Naive thymus-derived CD4-positive, alpha-beta T cell (primary cell): ENCODE measurements at places on chromosomes 6 and 20.

DNA sequence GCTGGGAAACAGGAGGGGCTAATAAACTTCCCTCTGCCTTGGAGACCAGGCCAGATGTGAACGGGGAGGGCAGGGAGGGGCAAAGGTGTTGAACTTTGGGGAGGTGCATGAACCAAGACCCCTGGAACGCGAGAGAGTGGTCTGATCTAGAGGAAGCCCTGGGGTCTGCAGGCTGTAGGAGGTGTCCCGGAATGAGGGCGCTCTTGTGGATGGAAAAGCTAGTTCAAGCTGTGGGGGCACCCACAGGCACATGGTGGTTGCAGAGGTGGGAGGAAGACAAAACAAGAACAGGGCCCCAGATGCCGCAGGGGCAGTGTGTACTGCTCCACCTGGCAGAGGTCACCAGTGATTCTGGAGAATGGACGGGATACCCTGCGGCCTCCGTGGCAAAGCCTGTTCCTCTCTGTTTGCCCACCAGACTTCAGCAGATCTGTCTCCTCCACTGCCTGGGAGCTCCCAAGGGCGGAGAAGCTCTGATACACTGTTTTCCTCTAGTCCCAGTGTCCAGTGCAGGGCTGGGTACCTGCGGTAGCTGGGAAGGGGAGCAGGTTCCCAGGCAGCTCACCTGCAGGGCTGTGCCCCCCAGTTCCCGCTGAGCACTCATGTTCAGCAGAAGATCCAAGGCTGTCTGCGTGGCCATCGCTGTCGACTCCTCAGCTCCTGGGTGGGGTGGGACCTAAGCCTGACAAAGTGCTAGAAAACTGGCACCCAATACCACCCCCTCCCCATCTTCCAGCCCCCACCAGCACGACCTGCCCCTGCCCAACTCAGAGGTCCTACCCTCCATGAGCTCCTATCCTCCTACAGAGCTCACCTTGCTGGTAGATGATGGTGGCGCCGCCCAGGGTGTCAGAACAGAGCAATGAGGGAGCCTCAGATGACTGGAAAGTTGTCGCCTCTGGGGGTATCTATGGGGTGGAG lies 14.7 kb downstream of the ZNF335 start:
- peaks cover 83% of the 10 kb centered on the region for H3K36me3 ChIP-seq
- no peak overlapping the region for H3K4me3 ChIP-seq
- H3K27ac ChIP-seq = no peak overlapping the region
- DNase-seq = no peak
- no peaks in the 10 kb centered on the region for H3K27me3 ChIP-seq

GRCh38 chr6:19219931-19220330 lies 617.2 kb upstream of the ID4 start:
- no peaks in the 10 kb centered on the region for H3K36me3 ChIP-seq
- no peaks in the 10 kb centered on the region for H3K27me3 ChIP-seq
- H3K27ac ChIP-seq = no peak overlapping the region
- DNase-seq = no peak
- no peaks in the 10 kb centered on the region for H3K4me1 ChIP-seq

- no peaks in the 10 kb centered on the region for H3K27me3 ChIP-seq
- H3K27ac ChIP-seq = no peak overlapping the region
- H3K36me3 ChIP-seq = no peaks in the 10 kb centered on the region
- H3K4me3 ChIP-seq = no peak overlapping the region
Measured at GRCh38 chr6:105021399-105021798, 64.5 kb downstream of the LIN28B start.

- peaks cover 12% of the 10 kb centered on the region for H3K4me1 ChIP-seq
- no peak overlapping the region for H3K27ac ChIP-seq
- no peaks in the 10 kb centered on the region for H3K36me3 ChIP-seq
- peaks cover 10% of the 10 kb centered on the region for H3K27me3 ChIP-seq
- H3K4me3 ChIP-seq = no peak overlapping the region
Measured at GRCh38 chr6:21599051-21599696, 5.6 kb downstream of the SOX4 start.
